ENCODE measurements at places on chromosomes 6 and 20. TPM values are rescaled to one million over a fixed set of nuclear protein-coding genes. Genes with fewer than 3 reads are reported as not detected.

CD83 gene
- 2.4 TPM for total RNA-seq

ARHGAP40 gene
- total RNA-seq, result not detected

CCR6 gene
- not detected for total RNA-seq

ID4 gene
- 0.80 TPM for total RNA-seq

MCCD1 gene
- not detected for total RNA-seq

PTCHD4 gene
- total RNA-seq, result 0.04 TPM

MLIP gene
- total RNA-seq, result not detected

CLPSL1 gene
- total RNA-seq, result not detected

UBE2V1 gene
- total RNA-seq, result 121 TPM

BTNL2 gene
- not detected for total RNA-seq

CFB gene
- 1.6 TPM for total RNA-seq

ETV7 gene
- 0.28 TPM for total RNA-seq

TP53TG5 gene
- total RNA-seq, result not detected

ZBTB9 gene
- 12.4 TPM for total RNA-seq

TNFAIP3 gene
- total RNA-seq, result 26.8 TPM

CTAGE9 gene
- not detected for total RNA-seq

PRSS16 gene
- 3.3 TPM for total RNA-seq

ANKEF1 gene
- 5.3 TPM for total RNA-seq

NRN1 gene
- 0.95 TPM for total RNA-seq

C6orf132 gene
- total RNA-seq, result 2.8 TPM

MRAP2 gene
- total RNA-seq, result 1.9 TPM

LAMA5 gene
- total RNA-seq, result 400 TPM

SLC22A7 gene
- not detected for total RNA-seq

NRSN1 gene
- not detected for total RNA-seq

PRKN gene
- not detected for total RNA-seq

HLA-DRA gene
- total RNA-seq, result not detected

HLA-DRB5 gene
- total RNA-seq, result not detected

HLA-DMB gene
- total RNA-seq, result 1.4 TPM

C6orf15 gene
- total RNA-seq, result 0.07 TPM

TDRD6 gene
- total RNA-seq, result not detected

ADGRF1 gene
- total RNA-seq, result 0.04 TPM

OPN5 gene
- not detected for total RNA-seq

HLA-DPB1 gene
- not detected for total RNA-seq

APMAP gene
- total RNA-seq, result 190 TPM

PDYN gene
- total RNA-seq, result not detected

RRAGD gene
- total RNA-seq, result 3.6 TPM

KCNK15 gene
- 0.62 TPM for total RNA-seq

C20orf144 gene
- total RNA-seq, result 0.08 TPM

BPIFA1 gene
- total RNA-seq, result not detected

ANKRD66 gene
- total RNA-seq, result not detected
